ENCODE measurements at places on chromosomes 5 and 9. TPM values are rescaled to one million over a fixed set of nuclear protein-coding genes. Genes with fewer than 3 reads are reported as not detected.

DNA sequence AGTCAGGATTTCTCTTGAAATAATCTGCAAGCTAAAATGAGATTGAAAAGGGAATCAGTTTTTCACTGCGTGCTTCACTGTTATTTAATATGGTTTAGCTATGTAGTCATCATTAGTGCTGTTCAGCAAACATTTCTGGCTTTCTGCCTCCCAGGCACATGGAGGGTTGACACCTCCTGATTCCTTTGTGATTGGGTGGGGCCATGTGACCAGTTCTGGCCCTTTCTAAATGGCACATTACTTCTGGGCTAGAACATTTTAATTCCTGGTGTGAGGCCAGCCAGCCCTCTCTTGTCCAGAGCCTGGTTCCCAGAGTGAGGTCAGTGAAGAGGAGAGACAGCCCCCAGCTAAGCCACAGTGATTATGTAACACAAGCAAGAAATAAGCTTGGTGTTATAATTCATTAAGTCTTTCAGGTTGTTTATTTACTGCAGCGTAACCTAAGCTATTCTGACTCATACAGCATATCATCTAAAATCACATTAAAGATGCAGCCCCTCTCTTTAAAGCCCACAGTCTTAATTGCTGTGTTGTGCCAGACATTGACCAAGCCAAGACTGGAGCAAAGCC is 17.4 kb upstream of the ARSI start:
- no peak for DNase-seq

DNA sequence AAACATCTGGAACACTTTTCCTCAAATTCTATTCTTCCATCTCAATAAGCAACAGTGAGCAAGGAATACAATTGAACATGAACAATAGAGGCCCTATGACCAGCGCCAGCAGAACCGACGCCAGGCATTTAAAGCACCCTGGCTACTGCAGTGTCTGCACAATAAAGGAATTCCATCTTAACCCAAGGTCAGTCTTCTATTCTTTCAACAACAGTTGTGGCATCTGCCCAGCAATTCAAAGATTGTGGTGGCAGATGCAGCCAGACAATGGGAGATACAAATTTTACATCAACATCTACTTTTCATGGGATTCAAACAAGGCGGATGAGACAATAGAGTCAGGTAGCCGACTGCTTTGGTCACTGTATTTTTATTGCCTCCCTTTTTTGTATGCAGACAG is 65.9 kb downstream of the ELL2 start:
- no peak for DNase-seq

GRCh38 chr9:76704593-76705204 is 59.5 kb upstream of the PCA3 start:
- DNase-seq: peak; percentile 66

DNA sequence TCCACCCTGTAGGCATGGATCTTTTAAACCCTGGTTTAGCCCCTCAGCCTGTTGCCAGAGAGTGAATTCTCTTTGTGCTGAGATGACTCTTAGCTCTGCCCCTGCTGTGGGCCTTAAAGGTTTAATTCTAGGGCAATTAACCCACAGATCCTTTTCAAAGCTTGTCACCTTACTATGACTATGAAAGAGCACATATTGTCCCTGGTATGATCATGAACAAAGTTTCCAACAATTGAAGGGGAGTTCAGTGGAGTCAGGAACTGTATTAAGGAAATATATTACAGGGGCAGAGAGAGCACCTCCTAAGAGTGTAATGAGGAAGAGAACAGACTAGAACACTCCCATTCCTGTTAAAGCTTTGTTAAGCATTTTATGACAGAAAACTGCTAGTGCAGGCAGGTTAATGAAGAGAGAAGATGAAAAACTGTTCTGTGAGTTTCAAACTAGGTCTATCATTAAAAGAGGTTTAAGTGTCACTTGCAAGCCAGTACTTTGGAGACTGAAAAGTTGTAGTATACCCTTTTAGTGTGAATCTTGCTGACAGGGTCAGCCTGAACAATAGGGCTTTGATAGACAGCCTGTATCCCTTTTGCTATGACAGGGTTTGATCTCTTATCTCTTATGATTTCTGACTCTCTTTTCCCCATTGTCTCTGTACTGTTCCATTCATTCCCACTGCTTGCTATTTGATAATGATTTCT is 104.2 kb upstream of the ELL2 start:
- DNase-seq: no peak

GRCh38 chr5:142618130-142618523 is 67.8 kb downstream of the FGF1 start:
- no peak for DNase-seq

- DNase-seq: no peak
Measured at GRCh38 chr5:147712598-147712997, 69.9 kb downstream of the JAKMIP2 start.

DNA sequence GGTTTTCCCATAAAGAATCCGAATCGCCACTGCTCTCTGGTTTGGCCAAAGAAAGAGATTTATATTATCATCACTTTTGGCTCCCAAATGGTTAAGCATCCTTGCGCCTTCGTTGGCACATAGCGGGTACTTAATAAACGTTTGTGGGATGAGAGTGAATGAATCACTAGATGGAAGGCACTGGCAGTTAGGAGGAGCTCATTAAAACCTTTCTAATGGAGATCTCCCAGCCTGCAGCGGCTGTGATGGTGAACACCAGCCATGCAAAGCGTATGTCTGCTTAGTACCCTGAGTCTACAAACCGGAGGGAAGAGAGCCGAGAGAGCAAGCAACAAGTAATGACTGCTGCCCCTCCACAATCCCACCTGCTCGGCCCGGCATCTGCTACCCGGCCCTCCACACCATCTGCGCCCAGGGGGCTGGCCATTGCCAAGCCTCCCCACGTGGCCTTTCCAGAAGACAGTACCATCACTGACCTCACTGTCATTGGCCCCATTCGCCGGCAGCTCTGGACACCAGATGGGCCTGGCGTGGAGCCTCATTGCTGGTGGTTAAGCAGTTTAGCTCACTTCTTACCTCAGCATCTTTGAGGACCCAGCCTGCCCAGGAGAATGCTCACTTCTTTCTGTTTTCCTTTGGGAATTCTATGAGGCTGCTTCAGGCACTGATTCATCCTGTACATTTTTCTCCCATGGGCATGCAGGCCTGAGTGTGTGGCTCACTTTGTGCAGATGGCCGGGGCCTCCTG is 39.3 kb upstream of the ANKRD33B start:
- no peak for DNase-seq

GRCh38 chr9:95036676-95037075 is 280.8 kb downstream of the FANCC start:
- no peak for DNase-seq

DNA sequence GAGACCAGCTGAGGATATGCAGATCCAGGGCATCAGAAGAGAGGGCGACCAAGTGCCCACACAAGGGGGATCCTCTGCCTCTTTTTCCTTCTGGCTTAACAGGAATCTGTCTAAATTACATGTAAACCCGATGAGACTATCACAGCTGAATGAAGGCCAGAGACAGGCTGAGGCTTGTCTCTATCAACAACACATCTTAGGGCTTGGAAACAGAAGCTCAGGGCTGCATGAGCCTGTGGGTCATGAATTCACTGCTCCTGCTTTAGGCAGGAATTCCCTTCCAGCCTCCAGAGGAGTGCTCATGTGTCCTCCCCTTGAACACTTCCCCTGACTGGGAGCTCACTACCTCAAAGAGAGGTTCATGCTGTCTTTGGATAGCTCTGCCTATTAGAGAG is 106.1 kb upstream of the PHYKPL start:
- DNase-seq: no peak

GRCh38 chr9:34994260-34994899 is 4.8 kb downstream of the DNAJB5 start:
- no peak for DNase-seq

DNA sequence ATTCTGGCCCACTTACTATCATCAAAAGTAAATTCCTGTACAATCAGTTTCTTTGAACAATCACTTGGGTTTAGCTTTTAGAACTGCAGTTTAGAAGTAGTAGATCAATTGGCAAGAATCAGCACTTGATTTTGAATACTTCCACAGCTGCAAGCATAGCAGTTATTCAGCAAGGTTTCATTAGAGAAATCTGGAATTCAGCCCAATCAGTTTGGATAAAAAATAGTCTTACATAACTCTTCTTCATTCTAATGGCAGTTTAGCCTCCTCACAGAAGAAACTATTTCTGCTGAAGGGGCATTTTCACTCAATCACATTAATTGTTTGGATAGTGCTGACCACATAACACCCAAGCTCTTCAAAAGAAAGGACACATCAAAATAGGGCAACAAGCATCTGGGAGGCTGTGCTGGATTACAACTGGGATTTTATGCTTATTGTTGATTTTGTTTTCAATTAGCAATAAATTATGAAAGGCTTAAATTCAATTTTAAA is 336.2 kb upstream of the PDE4D start:
- DNase-seq: no peak

GRCh38 chr5:54994628-54995027 is 9.2 kb upstream of the ESM1 start:
- no peak for DNase-seq

- peak; percentile 6 for DNase-seq
Measured at GRCh38 chr5:36305571-36306326, 4.0 kb upstream of the RANBP3L start.

DNA sequence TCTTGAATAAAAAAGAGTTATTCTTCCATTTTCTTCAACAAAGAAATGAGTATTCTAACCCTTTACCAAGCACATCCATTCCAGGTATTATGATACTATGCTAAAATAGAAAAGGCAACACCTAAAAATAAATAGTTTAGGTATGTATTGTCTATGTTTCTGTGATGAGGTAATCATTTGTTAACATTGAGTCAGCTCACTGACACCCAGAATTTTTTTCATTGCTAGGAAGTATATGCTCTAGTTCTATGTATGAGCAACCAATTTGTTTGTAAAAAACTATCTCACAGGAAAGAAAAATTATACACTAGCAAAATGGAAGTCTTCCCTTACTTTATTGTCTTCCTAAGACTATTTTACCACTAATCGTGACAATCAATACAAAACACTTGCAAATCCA is 615.6 kb upstream of the GRIN3A start:
- no peak for DNase-seq

DNA sequence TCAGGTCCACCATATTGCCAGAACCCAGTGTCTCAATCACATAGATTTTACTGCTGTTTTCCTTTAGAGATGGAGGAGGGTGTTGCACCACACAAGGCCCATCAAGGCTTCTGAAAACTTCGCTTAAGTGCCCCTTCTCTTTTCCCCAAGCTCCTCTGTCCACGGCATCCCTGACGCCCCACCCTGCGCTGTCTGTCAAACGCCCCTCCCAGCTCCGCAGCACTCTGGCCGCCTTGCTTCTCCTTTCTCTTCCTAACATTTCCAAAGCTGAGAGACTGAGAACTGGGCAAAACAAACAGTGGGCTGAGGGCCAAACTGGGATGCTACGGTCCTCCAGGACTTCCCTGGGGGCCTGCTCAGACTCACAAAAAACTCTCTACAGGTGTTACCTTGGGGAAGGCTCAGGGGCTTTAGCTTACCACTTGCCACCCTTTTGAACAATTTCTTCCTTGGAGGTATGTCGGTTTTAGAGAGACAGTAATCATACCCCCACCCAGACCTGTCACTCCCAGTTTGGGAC is 28.3 kb upstream of the ERGIC1 start:
- no peak for DNase-seq

- DNase-seq: no peak
Measured at GRCh38 chr5:179278546-179278945, 66.7 kb downstream of the ADAMTS2 start.

DNA sequence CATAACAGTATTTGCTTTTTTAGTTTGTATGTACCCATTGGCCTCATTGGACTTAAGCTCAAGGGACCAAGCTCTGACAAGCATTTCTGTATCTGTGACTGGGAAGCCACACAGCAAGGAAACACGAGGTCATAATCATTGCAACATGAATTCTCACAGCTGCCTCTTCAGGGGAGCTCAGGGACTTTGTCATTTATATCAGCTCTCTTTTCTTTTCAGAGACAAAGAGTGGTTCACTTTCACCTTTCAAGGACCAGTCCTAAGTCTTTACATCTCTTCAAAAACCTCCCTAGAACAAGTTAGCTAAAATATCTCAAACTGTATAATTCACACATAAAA is 58.6 kb downstream of the ADAMTS12 start:
- DNase-seq: no peak

GRCh38 chr5:978054-978453 is 30.5 kb upstream of the NKD2 start:
- DNase-seq: no peak

GRCh38 chr9:131709771-131710431 is 30.0 kb downstream of the RAPGEF1 start:
- peak; percentile 57 for DNase-seq

- DNase-seq: no peak
Measured at GRCh38 chr5:119289438-119290044, 66.3 kb upstream of the TNFAIP8 start.

GRCh38 chr9:104682642-104683041 is 11.7 kb upstream of the OR13D1 start:
- DNase-seq: no peak

DNA sequence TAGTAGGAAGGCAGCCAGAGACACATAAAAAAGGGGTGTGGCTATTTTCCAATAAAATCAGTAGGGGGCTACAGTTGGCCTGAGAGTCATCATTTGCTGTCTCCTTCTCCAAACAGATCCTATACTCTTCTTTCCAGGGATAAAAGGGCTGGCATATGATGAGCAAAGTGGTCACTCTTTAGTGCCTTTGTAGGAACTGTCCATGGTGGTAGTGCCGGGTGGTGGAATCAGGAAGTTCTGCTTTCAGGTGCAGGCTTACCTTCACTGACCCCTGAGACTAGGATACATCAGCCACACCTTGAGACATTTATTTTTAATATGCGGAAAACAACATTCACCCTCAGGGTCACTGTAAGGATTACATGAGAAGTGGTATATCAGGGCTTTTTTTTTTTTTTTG is 80.8 kb downstream of the ASTN2 start:
- DNase-seq: no peak

DNA sequence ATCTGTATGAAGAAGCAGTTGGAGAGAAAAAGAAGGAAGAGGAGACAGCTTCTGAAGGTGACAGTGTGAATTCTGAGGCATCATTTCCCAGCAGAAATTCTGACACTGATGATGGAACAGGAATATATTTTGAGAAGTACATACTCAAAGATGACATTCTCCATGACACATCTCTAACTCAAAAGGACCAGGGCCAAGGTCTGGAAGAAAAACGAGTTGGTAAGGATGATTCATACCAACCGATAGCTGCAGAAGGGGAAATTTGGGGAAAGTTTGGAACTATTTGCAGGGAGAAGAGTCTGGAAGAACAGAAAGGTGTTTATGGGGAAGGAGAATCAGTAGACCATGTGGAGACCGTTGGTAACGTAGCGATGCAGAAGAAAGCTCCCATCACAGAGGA is 48.7 kb downstream of the CMYA5 start:
- DNase-seq: no peak

The LCN15 gene
- not detected for polyA plus RNA-seq

The F2R gene
- 0.33 TPM for polyA plus RNA-seq

The MZB1 gene
- not detected for polyA plus RNA-seq

The SPINK1 gene
- not detected for polyA plus RNA-seq

The LCP2 gene
- 177 TPM for polyA plus RNA-seq

The CFAP90 gene
- not detected for polyA plus RNA-seq

The PCDHB5 gene
- not detected for polyA plus RNA-seq

The RNF180 gene
- polyA plus RNA-seq: not detected

The CMYA5 gene
- polyA plus RNA-seq: not detected

The SPATA31D4 gene
- polyA plus RNA-seq: not detected

The N4BP3 gene
- not detected for polyA plus RNA-seq

The NEUROG1 gene
- not detected for polyA plus RNA-seq

Measured in CD14-positive monocyte (primary cell).